ENCODE measurements at places on chromosomes 12 and 14. TPM values are rescaled to one million over a fixed set of nuclear protein-coding genes. Genes with fewer than 3 reads are reported as not detected.

Gene DTX3
- total RNA-seq = 11.5 TPM

Gene MAP3K9
- 0.14 TPM for total RNA-seq

Gene FAR2
- total RNA-seq = 7.3 TPM

Gene GPR162
- total RNA-seq = 3.0 TPM

Gene PDE3A
- total RNA-seq = 8.9 TPM

Gene KLHL33
- 0.18 TPM for total RNA-seq

Gene RNF212B
- total RNA-seq = not detected

Gene AGAP2
- total RNA-seq = 0.14 TPM

Gene NFE2
- total RNA-seq = 0.28 TPM

Gene KRT81
- 0.28 TPM for total RNA-seq

Gene CLECL1
- not detected for total RNA-seq
